Activated T-cell treated with anti-CD3 and anti-CD28 coated beads, Interleukin-2, amount 50 U/mL, for 1 hour (primary cell): ENCODE measurements at places on chromosomes 4 and X.

DNA sequence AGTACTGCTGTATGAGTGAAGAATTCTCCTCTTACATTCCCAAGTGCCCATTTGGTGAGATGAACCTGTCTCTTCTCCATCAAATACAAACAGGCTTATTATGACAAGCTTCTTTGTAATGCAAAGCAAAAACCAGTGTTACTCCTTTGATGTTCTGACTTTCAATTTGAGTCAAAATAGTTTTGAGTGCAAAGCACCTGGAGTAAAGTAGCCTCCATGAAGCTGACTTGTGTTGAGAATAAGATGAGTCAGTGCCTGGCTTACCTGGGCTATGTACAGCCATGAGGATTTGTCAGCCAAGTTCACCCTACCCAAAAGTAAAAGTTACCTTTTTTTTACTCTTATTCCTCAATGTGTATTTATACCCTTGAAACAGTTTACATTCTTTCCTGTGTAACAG lies 132.5 kb upstream of the FMR1 start:
- DNase-seq, result no peak

DNA sequence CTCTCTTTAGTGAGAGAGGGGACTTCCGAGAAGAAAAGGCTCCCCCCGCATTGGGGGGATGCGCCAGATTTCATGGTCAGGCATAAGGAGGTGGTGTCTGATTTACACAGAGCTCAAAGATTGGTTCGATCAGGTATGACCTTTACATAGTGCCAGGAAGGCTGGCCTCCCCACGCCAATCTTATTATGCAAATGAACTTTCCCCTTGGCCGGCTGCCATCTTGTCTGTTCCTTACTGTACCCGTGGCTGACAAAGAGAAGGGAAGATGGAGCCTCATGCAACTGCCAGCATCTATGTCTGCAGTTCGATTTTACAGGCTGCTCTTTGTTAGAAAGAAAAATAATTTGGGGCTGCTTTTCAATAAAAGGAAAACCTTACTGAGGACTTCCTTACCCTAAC lies 197.2 kb downstream of the GPM6A start:
- no peak for DNase-seq

DNA sequence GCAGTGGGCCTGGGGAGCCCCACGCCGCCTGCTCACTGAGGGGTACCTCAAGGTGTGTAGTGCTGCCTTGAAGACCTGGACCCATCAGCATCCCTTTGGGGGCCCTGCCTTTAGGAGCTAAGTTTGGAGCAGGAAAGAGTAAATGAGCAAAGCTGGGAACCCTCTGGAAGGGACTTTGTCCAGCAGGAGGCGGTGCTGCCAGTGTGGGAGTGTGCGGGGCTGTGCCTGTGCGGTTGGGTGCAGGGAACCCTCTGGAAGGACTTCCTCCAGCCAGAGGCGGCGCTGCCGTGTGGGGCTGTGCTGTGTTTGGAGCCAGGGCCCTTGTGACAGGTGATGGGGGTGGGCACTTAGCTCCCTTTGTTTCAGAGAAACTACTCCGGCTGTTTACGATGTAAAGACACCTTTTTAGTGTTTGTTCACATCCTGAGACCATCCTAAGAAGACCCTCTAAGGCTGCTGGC lies 25.8 kb downstream of the RGS12 start:
- DNase-seq, result no peak

GRCh38 chrX:41785685-41786084 lies 61.7 kb downstream of the GPR82 start:
- no peak for DNase-seq
